ENCODE measurements at places on chromosomes 3 and 15. TPM values are rescaled to one million over a fixed set of nuclear protein-coding genes. Genes with fewer than 3 reads are reported as not detected.

CHL1 gene
- 16.2 TPM for total RNA-seq

TMEM212 gene
- not detected for total RNA-seq

TTC23 gene
- 24.7 TPM for total RNA-seq

IGF2BP2 gene
- 18.6 TPM for total RNA-seq

CPNE4 gene
- total RNA-seq, result not detected

CLDN16 gene
- total RNA-seq, result not detected

OSTN gene
- total RNA-seq, result not detected

INAFM2 gene
- 2.2 TPM for total RNA-seq

ZNF620 gene
- total RNA-seq, result 0.47 TPM

IL17RE gene
- total RNA-seq, result 0.63 TPM

ATP13A4 gene
- total RNA-seq, result 1.3 TPM

FRG2C gene
- total RNA-seq, result not detected

TGM5 gene
- not detected for total RNA-seq

SAXO2 gene
- total RNA-seq, result 0.32 TPM

TMCO5A gene
- not detected for total RNA-seq

IMPG2 gene
- total RNA-seq, result 0.86 TPM

ABI3BP gene
- 3.5 TPM for total RNA-seq

ZWILCH gene
- total RNA-seq, result 10.7 TPM

PLA2G4D gene
- total RNA-seq, result not detected

TMEM89 gene
- total RNA-seq, result not detected

CHRNA3 gene
- total RNA-seq, result under 0.01 TPM

CPEB1 gene
- total RNA-seq, result 26.9 TPM

ARPIN gene
- total RNA-seq, result 11.3 TPM

MUSTN1 gene
- not detected for total RNA-seq

ZPLD1 gene
- total RNA-seq, result under 0.01 TPM

LRTM1 gene
- not detected for total RNA-seq

MAP6D1 gene
- 0.52 TPM for total RNA-seq

LRRC31 gene
- total RNA-seq, result not detected

NKTR gene
- total RNA-seq, result 27.8 TPM

LINGO1 gene
- not detected for total RNA-seq

LMAN1L gene
- not detected for total RNA-seq

GOLGA6D gene
- under 0.01 TPM for total RNA-seq

WDR93 gene
- 0.16 TPM for total RNA-seq

TUSC7 gene
- not detected for total RNA-seq

All from bronchial smooth muscle cell (primary cell).